ENCODE measurements at places on chromosomes 13 and 19. TPM values are rescaled to one million over a fixed set of nuclear protein-coding genes. Genes with fewer than 3 reads are reported as not detected.
A peak's percentile ranks its signal among the peaks of the same experiment; 100 is the strongest.

DNA sequence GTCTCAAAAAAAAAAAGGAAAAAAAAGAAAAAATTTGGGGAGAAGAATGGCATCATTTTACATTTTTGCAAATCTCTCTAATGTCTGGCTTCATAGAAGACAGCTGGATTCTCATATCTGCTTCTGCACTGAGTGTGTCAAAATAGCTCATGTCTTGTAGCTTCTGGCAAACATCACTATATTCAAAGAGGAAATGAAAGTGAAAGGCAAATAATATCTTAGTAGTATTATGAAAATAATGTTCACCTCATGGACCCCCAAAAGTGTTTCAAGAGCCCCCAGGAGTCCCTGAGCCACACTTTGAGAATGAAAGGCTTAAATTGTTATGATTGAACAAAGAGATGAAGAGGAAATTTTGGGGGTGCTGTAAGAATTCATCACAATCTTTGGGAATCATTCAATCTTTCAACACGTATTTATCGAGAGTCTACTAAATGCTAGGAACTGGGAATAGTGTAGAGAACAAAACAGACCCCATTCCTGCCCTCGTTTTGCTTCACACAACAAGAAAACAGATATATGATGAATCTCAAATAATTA lies 1.2 kb upstream of the SLC6A16 start:
- DNase-seq: no peak

DNA sequence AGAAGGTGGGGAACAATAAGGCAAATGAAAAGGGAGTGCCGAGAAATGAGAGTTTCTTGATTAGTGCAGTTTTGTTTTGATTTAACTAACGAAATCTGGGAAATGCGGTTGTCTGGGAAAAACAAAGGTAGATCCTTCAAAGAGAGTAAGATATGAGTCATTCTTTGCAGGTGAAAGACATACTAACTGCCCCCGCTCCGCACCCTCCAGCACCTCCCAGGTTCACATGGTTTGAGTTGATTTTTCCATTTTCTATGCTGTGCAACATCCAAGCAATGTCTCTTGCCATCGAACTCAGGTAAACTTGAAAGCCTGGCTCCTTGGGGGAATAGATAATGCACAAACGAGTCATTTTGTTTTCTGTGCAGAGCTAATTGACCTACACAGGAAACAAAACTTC lies 84.1 kb upstream of the KLF12 start:
- no peak for DNase-seq

- DNase-seq: peak; percentile 15
Measured at GRCh38 chr13:27044837-27045570, 126.6 kb downstream of the USP12 start.

DNA sequence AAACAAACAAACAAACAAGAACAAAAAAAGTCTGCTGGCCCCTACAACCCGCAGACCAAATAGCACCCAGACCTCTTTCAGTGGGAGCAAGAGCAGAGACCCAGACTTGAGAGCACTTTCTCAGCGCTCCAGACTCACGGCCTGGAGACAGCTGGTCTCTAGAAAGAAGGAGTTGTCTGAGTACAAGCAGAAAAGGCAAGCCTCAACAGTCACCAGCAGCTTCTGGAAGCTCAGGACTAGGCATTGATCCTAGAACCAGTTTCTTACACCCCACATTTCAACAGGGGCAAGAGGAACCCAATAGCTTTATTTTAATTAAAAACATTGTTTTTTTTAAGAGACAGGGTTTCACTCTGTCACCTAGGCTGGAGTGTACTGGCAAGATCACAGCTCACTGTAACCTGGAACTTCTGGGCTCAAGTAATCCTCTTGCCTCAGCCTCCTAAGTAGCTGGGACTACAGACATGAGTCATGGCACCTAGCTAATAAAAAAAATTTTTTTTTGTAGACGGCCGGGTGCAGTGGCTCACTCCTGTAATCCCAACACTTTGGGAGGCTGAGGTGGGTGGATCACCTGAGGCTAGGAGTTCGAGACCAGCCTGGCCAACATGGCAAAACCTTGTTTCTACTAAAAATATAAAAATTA lies 30.4 kb downstream of the RASL11A start:
- no peak for DNase-seq

DNA sequence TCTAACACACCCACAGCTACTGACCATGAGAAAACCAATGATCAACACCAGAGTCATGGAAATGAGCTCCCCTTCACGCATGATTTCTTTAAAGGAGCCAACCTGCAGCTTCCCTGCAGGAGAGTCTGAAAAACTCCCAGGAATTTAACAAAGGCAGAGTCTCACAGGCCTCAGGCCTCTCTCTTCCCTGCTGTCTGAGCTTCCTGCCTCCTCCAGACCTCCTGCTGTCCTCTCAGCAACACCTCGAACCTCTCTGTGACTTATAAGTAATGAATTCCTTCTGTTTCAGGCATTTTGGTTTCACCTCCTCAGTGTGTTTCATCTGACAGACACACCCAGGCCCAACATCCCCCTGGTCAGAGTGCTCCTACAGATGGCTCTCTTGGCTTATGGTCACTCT lies 1044.4 kb downstream of the UQCRFS1 start:
- DNase-seq: no peak

GRCh38 chr19:48258350-48258749 lies 2.6 kb upstream of the CARD8 start:
- no peak for DNase-seq

GRCh38 chr13:57629821-57630235 lies 1.7 kb upstream of the PCDH17 start:
- peak; percentile 35 for DNase-seq

DNA sequence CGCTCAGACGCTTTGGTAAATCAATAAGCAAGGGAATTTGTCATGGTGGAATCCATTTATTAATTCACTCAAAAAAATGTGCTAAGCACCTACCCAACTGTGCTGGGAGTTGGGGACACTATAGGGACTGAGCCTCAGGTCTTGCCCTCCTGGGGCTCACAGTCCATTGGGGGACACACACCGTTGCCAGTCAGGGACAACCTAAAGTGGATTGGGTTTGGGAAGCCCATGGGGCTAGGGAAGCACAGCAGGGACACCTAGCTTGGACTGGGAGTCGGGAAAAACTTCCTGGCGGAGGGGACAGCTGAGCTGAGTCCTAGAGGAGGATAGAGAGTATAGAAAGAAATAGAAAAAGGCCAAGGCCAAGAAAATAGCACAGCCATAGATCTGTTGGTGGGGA lies 8.5 kb downstream of the FOSB start:
- DNase-seq: no peak

- no peak for DNase-seq
Measured at GRCh38 chr19:46299695-46300094, 2.9 kb downstream of the HIF3A start.

DNA sequence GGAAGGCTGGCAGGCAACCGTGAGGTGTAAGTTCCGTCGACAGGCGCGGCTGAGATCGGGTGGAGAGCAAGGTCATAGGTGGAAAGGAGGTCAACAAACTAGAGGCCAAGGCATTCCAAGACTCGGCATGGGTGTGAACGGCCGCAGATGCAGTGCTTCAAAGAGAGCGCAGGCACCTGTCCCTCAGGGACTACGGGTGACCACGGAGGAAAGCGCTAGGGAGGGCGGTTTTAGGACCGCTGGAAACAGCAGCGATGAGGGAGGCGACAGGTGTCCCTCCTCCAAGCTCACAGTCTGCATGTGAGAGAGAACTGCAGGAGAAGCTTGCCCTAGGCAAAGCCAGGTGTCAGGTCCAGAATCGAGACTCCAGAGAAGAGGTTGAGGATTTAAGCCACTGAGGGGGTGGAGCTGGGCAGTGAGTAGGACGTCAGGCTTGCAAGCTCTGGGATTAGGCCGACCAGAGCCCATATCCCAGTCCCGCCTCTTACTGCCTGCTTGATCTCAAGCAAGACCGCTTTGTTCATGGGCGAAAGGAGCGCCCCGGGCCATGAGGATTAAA lies 1.6 kb upstream of the MLNR start:
- no peak for DNase-seq

- DNase-seq: no peak
Measured at GRCh38 chr13:28854657-28855056, 34.5 kb downstream of the MTUS2 start.

DNA sequence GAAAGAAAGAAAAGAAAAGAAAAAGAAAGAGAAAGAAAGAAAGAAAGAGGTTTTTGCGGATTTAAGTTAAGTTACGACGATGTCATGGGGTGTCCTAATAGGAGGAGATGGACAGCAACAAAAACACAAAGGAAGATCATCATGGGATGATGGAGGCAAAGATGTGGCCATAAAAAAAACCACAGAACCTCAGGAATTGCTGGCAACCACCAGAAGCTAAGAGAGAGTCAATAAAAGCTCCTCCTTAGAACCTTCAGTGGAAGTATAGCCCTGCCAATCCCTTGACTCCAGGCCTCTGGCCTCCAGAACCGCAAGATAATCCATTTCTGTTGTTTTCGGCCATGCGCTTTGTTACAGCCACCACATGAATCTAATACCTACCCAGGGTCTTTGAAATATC lies 11.5 kb downstream of the PLEKHA4 start:
- no peak for DNase-seq

GRCh38 chr13:85170372-85170771 lies 628.8 kb downstream of the SLITRK6 start:
- no peak for DNase-seq

GRCh38 chr13:79736356-79736755 lies 255.4 kb downstream of the NDFIP2 start:
- no peak for DNase-seq

DNA sequence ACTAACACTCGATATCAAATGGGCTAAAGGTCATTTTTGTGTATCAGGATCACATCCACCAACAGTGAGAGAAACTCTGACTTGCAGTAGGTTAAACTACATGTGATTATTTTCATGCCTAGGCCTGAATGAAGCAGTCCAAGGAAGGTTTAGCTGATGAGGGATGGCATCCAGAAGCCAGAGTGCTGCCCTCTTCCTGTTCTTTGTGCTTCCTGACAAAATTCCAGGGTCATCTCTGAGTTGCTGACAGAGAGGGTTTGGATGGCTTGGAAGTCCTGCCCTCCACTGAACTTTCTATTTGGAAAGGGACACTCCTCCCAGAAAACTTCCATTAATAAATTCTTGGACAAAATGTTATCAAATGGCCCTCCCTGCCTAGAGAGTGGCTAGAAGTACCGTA lies 728.3 kb upstream of the SLC10A2 start:
- no peak for DNase-seq

DNA sequence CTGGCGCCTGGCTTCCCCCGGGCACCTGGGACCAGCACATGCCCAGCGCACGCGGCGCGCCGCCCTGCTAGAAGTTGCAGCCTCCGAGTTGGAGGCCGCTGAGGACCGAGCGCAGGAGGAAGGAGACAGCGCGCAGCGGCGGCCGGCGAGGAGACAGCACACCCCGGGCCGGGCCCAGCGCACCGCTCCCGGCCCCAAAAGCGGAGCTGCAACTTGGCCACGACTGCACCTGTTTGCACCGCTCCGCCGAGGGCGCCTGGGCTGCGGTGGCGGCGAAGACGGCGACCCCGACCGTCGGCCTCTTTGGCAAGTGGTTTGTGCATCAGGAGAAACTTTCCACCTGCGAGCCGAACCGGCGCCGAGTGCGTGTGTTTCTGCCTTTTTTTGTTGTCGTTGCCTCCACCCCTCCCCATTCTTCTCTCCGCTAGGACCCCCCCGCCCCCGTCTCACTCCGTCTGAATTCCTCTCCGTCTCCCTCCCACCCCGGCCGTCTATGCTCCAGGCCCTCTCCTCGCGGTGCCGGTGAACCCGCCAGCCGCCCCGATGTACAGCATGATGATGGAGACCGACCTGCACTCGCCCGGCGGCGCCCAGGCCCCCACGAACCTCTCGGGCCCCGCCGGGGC lies at the start of gene SOX1:
Gene SOX1, plus strand, starts transcription at position 34 of the 626 bp plus-strand sequence. Its CDS starts 510 bp downstream, at position 544.
- no peak for DNase-seq

Gene COX6B2
- total RNA-seq: not detected

Gene ZNF850
- 10.6 TPM for total RNA-seq

Gene PRSS57
- total RNA-seq: not detected

Gene APOC4
- not detected for total RNA-seq

Gene SMIM24
- total RNA-seq: 2.5 TPM

Gene FREM2
- total RNA-seq: not detected

Gene HRC
- total RNA-seq: not detected

Gene GAPDHS
- total RNA-seq: not detected

Gene FBXL3
- 35.4 TPM for total RNA-seq

Gene OR10H1
- total RNA-seq: not detected

Gene ZNF486
- total RNA-seq: 14.3 TPM

Gene C19orf18
- not detected for total RNA-seq

Gene SIGLECL1
- not detected for total RNA-seq

Gene MIR17HG
- total RNA-seq: 26.4 TPM

Gene SELENOV
- total RNA-seq: not detected
